Hematopoietic multipotent progenitor cell treated with erythropoietin and hydrocortisone succinate and interleukin-3 and kit ligand, for 4 days (in vitro differentiated cells): ENCODE measurements at places on chromosomes 6 and 20.

- peak; percentile 54 for DNase-seq
Measured at GRCh38 chr6:143970456-143971218, 37.4 kb downstream of the PLAGL1 start.

GRCh38 chr6:13327691-13328075, 654 bp downstream of the TBC1D7 start:
- DNase-seq, result peak; percentile 57

DNA sequence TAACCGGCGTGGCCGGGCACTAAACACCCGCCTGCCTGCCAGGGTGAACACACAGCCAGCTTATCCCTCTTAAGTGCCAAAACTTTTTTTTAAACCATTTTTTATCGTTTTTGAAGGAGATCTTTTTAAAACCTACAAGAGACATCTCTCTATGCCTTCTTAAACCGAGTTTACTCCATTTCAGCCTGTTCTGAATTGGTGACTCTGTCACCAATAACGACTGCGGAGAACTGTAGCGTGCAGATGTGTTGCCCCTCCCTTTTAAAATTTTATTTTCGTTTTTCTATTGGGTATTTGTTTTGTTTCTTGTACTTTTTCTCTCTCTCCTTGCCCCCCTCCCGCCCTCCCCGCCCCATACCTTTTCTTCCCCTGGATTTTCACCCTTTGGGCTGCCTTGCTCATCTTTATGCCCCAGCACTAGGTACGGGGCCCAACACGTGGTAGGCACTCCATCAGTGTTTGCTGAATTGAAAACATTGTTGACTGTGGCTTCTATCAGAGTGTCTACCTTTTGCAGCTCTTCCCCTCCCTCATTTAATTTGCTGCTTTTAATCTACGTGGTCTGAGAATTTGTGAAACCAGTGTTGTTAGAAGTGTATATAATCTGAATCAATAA, 1.5 kb downstream of the ZCCHC3 start:
- no peak for DNase-seq

DNA sequence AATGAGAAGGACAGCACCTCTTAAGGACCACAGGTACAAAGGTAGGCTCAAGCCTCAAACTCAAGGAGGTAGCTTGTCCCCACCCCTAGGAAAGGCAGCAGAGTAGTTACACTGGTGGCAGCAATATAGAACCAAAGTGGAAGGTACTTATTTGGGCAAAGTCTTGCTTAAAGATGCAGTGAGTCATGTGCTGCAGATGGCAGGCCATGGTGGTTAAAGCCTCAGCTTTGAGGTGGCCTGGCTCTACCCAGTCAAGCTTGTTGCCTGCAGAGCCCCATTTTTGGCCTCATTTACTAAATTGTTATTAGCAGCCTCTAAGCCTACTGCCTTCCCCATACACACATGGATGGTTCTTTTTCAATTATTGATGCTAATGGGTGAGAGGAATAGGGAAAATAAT, 146.0 kb downstream of the ELOVL4 start:
- DNase-seq, result no peak

DNA sequence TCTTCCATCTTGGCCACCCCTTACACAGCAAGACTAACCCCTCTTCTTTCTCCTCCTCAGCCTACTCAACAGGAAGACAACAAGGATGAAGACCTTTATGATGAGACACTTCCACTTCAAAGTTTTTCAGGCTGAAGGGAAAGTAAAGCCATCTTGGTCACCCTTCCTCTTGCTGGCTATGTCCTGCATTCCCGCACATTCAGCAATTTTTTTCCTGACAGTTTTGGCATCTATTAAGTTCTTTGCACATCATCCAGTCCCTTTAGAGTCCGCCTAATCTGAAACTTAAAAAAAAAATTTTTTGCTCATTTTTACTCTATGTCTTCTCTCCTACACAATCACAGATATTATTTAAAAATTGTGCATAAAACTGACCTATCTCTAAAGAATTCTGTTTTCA, 493.4 kb downstream of the LMBRD1 start:
- DNase-seq, result no peak

- peak; percentile 52 for DNase-seq
Measured at GRCh38 chr20:47490795-47491194, 10.9 kb upstream of the NCOA3 start.

GRCh38 chr6:158043586-158044524, 62.2 kb downstream of the SYNJ2 start:
- DNase-seq, result no peak

GRCh38 chr6:90940812-90941481, 354.1 kb upstream of the MAP3K7 start:
- DNase-seq, result peak; percentile 82

DNA sequence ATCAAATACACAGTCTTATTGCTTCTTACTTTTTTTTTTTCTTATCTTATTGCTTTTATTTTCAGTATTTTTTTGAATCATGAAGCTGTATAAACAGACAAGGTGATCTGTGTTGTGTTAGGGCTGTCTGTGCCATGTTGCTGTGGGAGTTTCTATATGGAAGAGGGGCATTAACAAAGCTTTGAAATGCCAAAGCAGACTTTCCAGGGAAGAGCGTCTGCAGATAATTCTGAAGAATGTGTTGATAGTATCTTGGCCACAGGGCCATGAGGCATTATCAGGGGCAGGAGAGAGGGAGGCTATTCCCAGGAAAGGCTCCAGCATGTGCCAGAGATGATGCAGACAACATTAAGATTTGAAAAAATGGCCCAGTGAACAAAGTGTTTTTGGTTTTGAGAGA, 354.5 kb downstream of the UTRN start:
- DNase-seq, result no peak

GRCh38 chr6:67629258-67629657, 1005.8 kb upstream of the ADGRB3 start:
- DNase-seq, result no peak

DNA sequence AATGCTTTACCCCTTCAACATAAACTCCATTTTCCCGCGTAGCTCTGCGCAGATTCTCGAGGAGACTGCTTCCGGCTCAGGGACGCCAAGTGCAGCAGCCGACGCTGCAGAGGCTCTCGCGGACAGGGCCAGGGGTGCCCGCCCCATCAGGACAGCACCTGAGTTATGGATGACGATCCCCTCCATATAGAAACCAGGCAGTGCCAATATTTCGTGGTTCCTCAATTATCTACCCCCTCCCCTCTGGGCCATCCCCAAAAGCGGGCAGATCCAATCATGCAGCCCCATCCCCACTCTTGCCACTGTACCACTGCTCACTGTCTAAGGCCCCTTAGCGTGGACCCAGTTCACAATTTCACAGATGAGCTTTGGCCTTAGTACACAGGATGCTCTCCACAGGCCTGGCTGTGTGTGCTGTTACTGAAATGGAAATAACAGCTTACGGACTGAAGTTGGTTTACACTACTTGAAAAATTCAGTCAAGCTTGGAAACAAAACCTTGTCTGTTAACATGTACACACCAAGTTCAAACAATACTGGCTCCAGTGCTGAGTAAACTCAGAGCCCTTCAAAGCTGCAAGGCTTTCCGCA, 74.5 kb downstream of the DACT2 start:
- no peak for DNase-seq

GRCh38 chr6:140828856-140829255, 1303.9 kb upstream of the GJE1 start:
- no peak for DNase-seq

DNA sequence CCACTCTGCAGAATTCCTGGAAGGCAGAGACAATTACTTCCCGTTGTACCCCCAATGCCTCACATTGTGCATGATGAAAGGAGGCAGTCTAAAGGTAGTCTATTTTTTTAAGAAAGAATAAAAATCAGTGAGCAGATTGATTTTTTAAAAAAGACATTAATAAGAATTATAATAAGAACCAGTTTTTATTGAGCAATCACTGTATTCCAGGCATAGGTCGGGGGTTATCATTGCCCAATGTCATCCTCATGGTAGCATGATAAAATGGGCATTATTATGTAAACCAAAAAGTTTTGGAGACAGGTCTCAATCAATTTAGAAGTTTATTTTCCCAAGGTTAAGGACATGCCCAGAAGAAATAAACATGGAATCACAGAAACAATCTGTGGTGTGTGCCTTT, 14.0 kb upstream of the QKI start:
- DNase-seq, result no peak

DNA sequence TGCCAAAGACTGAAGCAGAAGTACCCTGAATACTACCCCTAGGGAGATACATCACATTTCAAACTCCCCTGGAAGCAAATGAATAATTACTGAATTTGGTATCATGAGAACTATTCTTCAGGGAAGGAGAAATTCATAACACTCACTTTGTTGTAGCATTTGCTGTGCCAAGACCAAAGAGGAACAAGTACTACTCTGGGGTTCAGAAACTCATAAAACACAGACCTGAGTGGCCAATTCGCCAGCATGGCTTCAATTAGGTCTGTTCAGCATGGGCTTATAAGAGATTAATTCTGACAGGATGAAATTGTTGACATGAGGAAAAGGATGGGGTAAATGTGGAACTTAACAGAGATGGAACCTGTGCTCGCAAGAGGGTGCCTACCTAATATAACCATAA, 6.5 kb downstream of the ELOVL5 start:
- no peak for DNase-seq

DNA sequence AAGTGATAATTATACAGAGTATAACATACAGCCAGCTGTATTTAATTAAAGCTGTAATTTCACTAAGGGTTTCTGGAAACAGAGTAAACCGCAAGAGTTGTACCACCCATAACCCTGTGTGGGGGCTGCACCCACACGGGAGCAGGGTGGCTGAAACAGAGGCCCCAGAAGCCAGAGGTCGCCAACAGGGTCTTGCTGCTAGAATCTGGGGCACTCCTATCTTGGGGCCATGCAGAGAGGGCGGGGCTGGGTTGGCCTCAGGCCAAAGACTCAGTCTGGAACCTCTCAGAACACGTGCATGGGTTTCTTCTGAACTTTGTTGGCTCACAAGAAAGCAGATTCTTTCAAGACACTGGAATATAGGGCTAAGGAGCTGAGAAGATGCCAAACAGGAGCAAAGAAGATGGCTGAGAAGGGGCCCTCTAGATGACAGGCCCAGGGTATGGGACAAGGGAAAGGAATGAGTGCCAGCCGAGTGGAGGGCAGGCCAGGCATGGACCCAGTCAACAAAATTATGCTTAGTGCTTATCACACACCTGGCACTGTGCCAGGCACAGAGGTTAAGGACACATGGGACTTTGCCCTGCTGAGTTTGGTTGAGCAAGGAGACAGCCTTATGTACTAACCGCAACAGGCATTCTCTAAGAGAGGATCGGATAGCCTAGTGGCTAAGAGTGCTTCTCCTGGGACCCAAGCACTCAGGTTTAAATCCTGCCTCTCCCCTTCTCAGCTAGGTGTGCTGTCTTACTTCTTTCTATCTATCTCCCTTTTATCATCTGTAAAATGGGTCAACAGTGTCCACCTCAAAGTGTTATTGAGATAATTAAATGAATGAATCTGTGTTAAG, 96.6 kb upstream of the FOXP4 start:
- peak; percentile 60 for DNase-seq

DNA sequence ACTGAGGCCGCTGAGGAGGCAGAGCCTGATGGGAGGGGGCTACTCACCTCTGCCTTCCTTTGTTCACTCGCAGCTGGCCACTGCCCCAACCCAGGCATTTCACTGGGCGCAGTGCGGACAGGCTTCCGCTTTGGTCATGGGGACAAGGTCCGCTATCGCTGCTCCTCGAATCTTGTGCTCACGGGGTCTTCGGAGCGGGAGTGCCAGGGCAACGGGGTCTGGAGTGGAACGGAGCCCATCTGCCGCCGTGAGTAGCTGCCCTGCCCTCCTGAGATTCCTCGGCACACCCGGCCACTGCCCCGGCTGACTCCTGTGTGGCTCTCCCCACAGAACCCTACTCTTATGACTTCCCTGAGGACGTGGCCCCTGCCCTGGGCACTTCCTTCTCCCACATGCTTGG, 6.0 kb downstream of the C2 start:
- no peak for DNase-seq

DNA sequence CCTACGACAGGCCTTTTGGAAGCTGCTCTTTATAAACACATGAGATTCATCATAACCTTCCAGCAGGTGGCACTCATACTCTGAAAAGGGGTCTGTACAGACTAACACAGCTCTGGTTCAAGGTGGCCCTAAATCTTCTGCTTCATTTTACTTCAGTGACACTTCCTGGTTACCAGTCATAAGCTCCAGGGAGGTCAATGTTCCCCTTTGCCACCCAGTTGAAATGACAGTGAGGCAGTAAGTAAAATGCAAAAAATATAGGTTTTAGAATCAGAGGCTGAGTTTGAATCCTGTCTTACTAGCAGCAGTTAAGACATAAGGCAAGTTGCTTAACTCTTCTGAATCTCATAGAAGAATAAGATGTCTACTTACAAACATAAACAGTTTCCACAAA, 132.8 kb downstream of the CDK19 start:
- peak; percentile 96 for DNase-seq

DNA sequence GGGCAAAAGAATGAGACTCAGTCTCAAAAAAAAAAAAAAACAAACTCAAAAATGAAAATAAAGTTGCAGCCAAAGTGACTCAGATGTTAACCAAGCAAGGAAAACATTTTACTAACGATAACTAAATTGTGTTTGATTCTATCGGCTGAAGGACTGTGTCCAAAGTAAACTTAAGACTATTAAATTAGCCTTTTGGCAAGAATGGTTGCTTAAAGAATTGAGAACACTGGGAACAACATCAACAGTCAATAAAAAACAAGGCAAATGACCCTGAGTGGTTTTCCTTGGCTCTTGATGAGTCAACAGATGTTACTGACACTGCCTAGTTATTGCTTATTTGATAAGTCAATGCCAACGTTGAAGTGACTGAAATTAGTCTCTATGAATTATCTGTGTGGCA, 36.7 kb downstream of the POU3F2 start:
- no peak for DNase-seq

DNA sequence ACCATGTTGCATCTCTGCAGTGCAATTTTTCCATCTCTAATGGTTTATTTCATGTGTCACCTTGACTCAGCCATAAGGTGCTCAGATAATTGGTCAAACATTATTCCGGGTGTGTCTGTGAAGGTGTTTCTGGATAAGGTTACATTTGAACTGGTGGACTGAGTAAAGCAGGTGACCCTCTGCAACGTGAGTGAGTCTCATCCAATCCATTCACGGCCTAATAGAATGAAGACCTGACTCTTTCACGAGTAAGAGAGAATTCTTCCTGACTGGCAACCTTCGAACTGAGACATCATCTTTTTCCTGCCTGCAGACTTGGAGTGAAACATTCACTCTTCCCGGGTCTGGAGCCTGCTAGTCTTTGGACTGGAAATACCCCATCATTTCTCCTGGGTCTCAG, 77.1 kb upstream of the SLC22A23 start:
- no peak for DNase-seq

DNA sequence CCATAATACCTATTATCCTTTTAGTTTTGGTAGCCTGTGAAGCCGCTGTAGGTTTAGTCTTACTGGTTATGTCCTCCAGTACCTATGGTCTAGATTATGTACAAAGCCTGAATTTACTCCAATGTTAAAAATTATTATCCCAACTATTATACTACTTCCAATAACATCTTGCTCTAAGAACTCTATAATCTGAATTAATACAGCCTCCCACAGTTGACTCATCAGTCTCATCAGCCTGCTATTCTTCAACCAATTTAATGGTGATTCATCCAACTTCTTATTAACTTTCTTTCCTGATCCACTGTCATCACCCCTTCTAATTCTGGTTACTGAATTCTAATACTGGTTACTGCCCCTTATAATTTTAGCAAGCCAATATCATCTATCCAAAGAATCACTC, 370.3 kb upstream of the OPRM1 start:
- no peak for DNase-seq
